ENCODE measurements at places on chromosomes 2 and 18.

GRCh38 chr2:139293992-139294548 lies 513.9 kb upstream of the NXPH2 start:
- DNase-seq: no peak

DNA sequence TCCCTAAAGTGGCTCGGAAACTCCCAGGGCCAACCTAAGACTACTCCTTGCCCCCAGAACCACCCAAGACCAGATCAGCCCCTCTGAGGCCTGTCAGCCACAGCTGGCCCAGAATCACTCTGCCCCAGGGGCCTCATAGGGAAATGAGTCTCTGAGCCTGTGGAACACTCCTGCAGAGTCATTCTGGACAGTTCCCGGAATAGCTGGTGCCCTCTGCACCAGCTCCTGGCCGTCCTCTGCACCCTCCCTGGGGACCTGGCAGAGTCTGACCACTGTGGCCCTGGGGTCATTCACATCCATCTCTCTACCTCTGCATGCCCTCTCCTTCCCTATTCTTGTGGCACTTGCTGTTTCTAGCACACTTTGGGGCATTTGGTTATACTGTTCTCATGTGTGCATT lies 14.6 kb upstream of the TMEM214 start:
- DNase-seq: no peak

DNA sequence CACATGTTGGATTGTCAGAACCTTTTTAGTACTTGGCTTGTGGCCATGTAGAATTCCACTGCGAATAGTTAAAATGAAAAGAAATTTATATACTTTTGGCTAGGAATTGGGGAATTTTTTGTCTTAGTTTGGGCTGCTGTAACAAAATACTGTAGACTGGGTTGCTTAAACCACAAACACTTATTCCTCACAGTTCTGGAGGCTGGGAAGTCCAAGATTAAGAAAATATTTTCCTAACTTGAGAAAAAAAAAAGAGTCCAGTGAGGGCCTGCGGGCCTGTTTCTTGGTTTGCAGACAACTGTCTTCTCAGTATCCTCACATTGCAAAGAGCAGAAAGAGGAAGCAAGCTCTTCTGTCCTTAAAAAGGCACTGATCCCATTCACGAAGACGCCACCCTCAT lies 81.9 kb downstream of the CD226 start:
- no peak for DNase-seq

DNA sequence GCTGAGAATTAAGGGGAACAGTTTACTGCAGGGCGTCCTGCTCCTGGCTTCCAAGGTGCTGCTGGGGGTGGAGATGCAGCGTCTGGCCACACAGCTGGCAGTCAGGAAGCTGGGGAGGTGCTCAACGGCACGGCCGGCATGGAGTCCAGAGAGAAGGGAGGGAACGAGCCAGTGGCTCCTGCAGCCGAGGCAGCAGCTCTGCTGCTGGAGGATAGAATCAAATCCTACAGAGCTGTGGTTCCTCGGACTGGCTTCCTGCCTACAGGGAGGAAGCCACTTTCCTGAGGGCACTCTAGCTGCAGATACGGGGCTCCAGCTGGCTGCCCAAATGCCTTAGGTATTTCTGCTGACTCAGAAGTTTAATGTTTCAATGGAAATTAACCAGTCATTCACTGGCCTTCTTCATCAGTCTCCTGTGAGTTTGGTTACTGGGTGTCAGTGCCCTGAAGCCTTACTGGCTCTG lies 266.3 kb downstream of the TWIST2 start:
- DNase-seq: no peak

DNA sequence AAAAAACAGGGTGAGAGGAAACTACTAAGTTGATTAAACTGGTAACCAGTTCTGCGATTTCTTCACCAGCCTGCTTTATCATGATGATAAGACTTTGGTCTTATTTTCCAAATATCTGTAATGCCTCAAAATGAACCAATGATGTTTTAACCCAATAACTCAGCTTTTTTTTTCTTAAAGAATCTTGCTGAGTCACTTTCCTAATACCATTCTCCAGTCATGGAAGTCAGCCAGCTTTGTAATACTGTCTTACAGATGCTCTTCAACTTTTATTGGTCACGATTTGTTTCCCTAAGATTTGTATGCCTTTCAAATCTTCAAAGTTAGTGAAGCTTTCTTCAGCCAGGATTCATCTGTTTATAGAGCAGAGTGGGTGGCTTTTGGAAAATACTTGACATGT lies 47.7 kb upstream of the SMIM21 start:
- no peak for DNase-seq

GRCh38 chr2:109384308-109385271 lies 229.2 kb downstream of the SEPTIN10 start:
- DNase-seq: no peak

DNA sequence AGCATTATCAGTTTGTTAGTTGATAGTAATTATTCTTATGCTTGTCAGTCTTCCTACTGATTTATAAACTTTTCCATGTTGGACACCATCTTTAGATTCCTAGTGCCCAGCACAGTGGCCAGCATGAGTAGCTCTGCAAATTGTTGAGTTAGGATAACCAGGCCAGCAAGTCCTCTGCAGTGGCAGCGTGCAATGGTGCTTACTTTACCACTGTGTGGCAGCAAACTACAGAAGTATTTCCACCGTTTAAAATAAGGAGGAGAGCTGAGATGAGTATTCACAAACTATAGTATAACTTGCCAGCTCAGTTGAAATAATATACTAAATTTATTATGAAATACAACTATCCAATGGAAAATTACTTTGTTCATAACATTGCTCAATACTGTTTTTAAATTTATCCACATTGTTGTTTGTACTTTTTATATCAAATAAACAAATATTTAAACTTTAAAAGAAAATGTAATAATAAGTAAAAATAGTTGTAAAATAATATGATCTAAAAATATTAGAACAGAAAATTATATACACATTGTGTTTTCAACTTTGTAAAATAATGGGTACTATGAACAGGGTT lies 9.3 kb upstream of the THADA start:
- no peak for DNase-seq

DNA sequence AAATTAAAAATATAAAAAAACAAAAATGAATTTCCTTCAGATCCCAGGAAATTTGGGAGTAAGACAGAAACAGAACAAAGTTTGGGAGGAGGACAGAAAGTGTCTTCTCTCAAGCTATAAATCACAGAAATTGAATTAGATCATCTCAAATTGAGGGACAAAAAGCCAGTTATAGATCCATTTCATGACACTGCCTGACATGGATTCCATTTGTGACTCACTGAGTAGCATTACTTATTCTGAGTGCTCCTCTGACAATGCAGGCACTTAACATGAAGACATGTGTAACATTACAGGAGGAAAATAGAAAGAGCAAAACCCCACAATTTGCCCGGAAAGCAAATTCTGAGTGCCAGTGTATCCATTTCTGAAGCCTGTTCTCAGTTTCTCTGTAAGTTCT lies 63.9 kb upstream of the CREB1 start:
- no peak for DNase-seq

DNA sequence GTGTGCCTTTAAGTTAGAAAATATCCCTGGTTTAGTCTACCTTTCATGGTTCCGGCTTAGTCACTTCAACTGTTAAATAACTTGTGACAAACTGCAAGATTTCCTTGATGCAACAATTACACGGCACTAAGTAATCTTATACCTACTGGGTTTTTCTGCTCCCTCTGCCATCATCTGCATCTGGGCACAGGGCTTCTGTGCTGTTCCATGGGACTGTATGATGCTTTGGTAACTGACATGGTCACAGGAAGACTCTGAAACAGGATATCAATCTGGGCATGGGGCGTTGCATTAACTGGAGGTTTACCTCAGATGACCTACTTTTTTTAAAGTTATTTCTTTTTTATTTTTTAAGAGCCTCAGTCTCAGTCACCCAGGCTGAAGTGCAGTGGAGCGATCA lies 365.4 kb downstream of the SS18 start:
- DNase-seq: no peak

- DNase-seq: no peak
Observed at GRCh38 chr18:321865-322467, 54.1 kb upstream of the THOC1 start.

GRCh38 chr2:200812122-200813022 lies 662 bp downstream of the BZW1 start:
- DNase-seq: peak; percentile 57
